ENCODE measurements at places on chromosomes 11 and 22. TPM values are rescaled to one million over a fixed set of nuclear protein-coding genes. Genes with fewer than 3 reads are reported as not detected.
A peak's percentile ranks its signal among the peaks of the same experiment; 100 is the strongest.

- no peak for DNase-seq
These were observed 53.8 kb upstream of the CAPRIN1 start for GRCh38 chr11:33997584-33998251.

DNA sequence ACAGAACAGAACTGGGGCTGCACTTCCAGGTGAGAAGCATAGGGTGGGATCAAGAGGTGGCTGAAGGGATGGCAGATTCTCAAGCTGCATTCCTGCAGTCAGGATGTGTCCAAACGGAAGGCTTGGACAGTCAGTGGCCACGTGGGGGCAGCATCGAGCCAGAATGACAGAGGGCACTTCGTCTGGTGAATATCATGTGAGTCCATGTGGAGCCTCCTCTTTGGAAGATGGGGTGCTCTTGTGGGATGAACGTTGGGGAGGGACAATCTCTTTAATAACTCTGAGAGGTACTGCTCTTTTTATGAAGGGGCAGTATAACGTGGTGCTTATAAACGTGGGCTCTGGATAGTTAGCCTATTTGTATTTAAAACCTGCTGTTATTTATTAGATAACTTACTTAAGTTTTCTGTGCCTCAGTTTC is 154.9 kb upstream of the NAV2 start:
- DNase-seq: peak; percentile 64

- DNase-seq: no peak
These were observed 7.2 kb downstream of the SLC22A12 start for GRCh38 chr11:64598106-64598796.

- DNase-seq: no peak
These were observed 133.9 kb downstream of the FANCF start for GRCh38 chr11:22491555-22492225.

- DNase-seq: peak; percentile 77
These were observed 2.3 kb downstream of the CASTOR1 start for GRCh38 chr22:30286813-30287647.

- no peak for DNase-seq
These were observed 84.6 kb downstream of the CLPB start for GRCh38 chr11:72349616-72350218.

- no peak for DNase-seq
These were observed 93.8 kb downstream of the MIAT start for GRCh38 chr22:26751217-26751616.

- DNase-seq: no peak
These were observed 56.1 kb downstream of the PIWIL4 start for GRCh38 chr11:94623120-94623735.

DNA sequence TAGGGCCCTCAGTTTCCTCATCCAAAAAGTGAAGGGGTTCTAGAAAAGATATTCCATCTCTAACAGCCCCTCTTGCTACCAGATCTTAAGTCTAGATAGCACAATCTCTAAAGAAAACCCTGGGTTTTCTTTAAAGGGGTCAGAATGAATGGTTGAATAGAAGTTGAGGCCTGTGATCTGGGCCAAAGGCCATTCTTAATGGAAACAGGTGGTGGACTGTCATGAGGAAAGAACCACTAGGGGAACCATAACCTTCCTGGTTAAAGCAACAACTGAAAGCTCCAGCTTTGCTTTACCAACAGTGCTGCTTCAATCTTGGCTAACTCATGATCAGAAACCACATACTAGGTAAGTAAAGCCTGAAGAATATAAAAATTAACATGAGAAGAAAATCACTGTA is 1.8 kb downstream of the CELF1 start:
- no peak for DNase-seq

GRCh38 chr22:49966774-49967705 is 6.5 kb downstream of the PIM3 start:
- DNase-seq: no peak

- no peak for DNase-seq
These were observed 76.3 kb downstream of the CYB5R2 start for GRCh38 chr11:7596975-7597391.

DNA sequence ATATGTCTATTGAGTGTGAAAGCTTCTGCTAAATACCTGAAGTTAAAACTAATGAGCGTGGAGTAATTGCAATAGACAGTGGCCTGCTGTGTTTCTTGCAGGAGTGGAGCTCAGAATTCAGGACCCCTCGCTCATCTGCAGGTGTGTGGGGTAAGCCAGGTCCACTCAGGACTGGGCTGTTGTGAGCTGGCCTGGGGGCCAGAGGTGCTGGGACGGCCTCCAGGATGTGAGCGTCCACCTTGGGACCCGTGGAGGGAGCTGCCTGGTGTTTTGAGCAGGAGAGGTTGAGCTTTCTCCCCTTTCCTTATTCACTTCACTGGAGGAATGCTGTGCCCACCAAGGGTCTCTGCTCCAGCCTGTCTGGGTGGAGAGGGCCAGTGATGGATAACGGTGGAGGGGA is 681.2 kb downstream of the BRD1 start:
- DNase-seq: no peak

DNA sequence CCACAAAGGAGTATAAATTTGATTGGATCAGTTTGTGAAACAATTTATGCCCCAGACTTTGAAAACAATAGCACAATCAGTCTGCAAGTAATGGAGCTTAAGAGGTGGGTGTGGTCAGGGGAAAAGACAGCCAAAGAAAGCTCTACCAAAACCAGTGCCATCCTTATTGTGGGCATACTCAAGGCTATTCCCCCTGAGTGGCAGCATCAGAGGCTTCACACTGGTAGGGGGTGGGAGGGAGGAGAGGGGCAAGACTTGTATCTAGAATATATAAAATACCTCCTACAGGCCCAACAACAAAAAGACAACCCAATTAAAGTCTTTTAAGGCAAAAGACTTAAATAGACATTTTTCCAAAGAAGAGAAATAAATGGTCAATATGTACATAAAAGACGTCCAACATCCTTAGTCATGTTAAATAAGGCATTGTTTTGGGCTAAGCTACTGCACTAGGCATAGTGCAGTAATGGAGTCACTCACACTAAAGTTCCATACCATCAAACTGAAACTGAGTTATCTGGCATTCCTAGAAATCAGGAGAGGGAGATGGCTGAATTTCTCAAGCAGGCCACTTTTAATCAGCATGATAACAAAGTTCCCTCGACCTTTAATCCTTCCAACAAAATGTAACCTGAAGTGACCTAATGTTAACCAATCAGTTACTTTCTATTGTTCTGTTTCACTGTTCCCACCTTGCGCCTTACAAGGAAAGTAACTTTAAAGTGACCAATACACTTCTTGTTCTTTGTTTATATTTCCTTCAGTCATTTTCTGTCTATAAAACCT is 24.8 kb downstream of the NARS2 start:
- no peak for DNase-seq

- no peak for DNase-seq
These were observed 1.0 kb downstream of the SYT12 start for GRCh38 chr11:67023957-67024353.

DNA sequence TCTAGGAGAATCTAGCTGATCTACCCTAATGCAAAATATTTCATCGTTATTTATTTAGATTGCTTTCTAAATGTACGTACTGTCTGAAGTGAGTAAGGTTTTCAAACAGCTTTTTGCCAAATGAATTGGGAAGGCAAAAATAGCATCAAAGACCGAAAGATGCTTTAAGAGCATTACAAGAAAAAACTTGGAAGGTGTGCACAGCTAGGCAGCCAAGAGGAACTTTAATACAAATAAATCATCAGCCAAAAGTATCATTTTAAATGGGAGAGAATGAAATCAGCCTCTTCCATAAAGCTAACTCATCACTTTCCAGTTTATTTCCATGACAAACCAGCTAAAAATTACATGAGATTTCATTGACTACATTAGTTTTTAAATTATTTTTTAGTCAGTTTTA is 30.2 kb upstream of the CFAP300 start:
- no peak for DNase-seq

DNA sequence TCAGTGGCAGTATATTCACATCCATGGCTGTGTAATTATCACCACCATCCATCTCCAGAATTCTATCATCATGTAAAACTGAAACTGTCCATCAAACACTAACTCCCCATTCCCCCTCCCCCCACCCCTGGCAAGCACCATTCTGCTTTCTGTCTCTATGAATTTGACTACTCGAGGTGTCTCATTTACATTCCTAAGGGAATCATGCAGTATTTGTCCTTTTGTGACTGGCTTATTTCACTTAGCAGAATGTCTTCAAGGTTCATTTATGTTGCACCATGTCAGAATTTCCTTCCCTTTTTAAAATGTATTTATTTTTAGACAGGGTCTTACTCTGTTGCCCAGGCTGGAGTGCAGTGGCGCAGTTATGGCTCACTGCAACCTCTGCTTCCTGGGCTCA is 20.3 kb downstream of the DERL3 start:
- no peak for DNase-seq

DNA sequence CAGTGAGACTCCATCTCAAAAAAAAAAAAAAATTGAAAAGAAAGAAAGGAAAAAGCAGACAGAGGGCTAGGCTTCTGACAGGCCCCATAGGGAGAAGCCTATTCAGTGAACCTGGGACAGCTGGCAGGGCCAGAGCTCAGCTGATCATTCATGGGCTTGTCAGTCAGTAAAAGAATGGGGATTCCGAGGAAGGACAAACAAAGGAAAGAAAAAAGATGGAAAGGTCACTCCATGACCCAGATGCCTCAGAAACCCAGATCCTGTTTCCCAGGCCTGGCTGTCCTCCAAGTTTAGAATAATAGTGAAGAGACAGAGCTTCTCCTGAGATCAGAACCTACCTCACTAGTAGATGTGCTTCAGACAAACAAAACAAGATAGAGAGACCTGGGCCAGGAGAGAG is 34.3 kb upstream of the ASPHD2 start:
- DNase-seq: no peak

- no peak for DNase-seq
These were observed 577 bp upstream of the DKK3 start for GRCh38 chr11:12008790-12009616.

DNA sequence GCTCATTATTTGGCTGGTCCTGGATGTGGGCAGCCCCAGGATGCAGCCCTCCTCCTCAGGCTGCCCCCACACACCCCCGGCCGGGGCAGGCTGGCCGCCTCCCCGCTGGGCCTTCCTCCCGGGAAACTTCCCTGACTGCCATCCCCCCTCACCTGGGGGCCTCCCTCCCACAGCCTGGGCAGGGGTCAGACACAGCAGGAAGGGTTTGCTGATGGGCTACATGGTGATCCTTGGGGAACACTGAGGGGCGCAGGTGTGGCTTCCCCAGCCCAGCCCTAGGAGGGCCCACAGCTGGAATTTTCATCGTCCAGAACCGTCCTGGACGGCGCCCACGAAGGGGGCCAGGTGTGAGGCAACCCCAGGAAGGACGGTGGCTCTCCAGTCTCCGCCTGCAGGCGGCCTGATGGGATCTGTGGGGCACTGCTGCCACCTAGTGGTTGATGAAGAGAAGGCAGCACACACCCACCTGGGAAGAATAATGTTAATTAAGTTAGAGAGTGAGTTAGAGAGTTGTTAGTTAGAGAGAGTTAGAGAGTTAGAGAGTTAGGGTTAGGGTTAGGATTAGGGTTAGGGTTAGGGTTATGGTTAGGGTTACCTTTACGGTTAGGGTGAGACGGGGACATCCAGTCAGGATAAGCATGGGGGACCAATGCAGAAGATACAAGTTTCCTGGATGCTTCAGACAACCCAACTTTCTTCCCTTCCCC is 75.9 kb upstream of the PRR5 start:
- peak; percentile 78 for DNase-seq

GRCh38 chr11:16899708-16900303 is 114.4 kb downstream of the PLEKHA7 start:
- DNase-seq: no peak

- DNase-seq: no peak
These were observed 13.5 kb upstream of the ZNF74 start for GRCh38 chr22:20380486-20380885.

GRCh38 chr11:121515335-121515671 is 62.5 kb upstream of the SORL1-AS1 start:
- DNase-seq: no peak

DNA sequence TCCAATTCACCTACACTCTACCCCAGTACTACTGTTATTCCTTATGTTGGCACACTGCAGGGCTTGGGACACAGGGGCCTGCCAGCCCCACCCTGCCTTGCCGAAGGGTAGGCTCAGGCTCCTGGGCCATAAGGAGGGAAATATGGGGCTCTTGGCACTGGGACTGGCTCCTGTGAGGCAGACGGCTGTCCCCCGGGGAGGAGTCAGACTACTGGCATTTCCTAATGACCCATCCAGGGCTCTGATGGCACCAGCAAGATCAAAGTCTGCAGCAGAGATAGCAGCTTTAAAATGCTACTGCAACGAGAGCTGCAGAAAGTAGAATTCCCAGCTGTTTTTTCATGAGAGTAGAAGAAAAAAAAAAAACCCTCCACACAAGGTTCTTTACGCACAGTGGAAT is 42.2 kb upstream of the CYP2D6 start:
- no peak for DNase-seq

GRCh38 chr11:8841899-8842298 is 69.1 kb upstream of the AKIP1 start:
- DNase-seq: no peak

DNA sequence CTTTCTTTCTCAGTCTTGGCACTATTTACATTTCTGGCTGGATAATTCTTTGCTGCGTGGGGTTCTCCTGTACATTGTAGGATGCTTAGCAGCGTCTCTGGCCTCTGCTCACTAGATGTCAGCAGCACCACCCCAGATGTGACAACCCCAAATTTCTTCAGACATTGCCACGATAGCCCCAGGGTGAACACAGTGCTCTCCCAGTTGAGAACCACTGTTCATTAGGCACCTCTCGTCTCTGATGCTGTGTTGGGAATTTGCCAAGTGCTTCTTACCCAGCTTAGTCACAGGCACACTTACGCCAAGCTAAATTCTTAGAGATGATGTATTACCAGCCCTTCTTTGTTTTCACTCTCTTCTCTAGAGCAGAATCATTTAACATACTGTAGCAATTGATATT is 9.4 kb downstream of the TRIM6 start:
- no peak for DNase-seq

DNA sequence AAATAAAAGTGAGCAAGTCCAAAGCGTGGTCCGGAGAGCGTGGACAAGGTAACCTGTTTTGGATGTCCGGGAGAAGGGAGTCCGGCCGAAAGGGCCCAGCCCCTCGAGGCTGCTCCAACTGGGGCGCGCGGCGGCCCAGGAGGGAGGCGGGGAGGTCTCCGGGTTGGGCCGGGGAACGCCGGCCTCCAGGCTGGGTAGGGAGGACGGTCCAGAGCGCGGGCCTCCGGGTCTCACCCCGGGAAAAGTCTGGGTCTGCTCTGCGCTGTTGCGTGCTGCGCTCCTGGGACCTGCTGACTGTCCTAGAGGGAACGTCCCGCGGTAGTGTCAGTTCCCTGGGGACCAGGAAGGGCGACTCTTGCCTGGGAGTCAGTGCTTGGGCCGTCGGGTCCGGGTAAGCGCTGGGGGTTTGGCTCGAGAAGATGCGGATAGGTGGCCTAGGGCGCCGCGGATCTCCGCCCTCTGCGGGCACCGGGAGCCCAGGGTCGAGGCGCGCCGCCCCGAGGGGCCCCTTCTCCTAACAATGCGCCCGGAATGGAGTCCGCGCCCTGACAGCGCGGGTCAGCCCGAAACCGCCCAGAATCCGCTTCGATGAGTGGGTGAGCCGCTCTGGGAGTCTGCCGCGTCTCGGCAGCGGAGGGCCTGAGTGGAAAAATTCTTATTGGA is 988 bp upstream of the FLI1 start:
- peak; percentile 32 for DNase-seq

- no peak for DNase-seq
These were observed 70.8 kb upstream of the PHOX2A start for GRCh38 chr11:72314600-72315392.

Gene NXPE4
- total RNA-seq: not detected

Gene OTOG
- not detected for total RNA-seq

Gene CSKMT
- 8.0 TPM for total RNA-seq

Gene KRTAP5-6
- total RNA-seq: not detected

Gene C2CD2L
- total RNA-seq: 24.6 TPM

Gene MUC2
- not detected for total RNA-seq

Gene ELF5
- not detected for total RNA-seq

Gene GGTLC2
- total RNA-seq: not detected

Gene BMAL1
- total RNA-seq: 143 TPM

Gene PATE2
- not detected for total RNA-seq

Gene MUC6
- not detected for total RNA-seq
